Bronchial epithelial cell (primary cell): ENCODE measurements at places on chromosomes 11 and 22. TPM values are rescaled to one million over a fixed set of nuclear protein-coding genes. Genes with fewer than 3 reads are reported as not detected.

DNA sequence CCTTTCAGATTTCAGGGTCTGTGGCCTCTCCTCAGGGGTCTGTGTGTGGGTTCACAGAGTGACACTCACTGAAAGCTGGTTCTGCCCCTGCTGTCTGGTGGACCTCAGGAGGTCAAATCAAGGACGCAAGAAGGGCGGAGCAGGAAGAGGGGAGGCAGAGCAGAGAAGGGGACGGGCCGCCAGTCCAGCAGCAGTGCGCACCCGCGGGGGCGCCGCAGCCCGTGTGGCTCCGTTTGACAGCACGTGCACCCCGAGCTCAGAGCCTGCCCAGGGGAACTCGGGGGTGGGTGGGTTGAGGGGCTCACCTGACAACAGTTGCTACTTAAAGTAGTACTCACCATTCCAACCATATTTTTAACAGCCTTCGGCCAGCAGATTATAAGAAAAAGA is 71.4 kb upstream of the PITPNB start:
- no peak for DNase-seq

GRCh38 chr11:116173941-116174911 is 598.6 kb downstream of the BUD13 start:
- no peak for DNase-seq

- DNase-seq: peak; percentile 78
Measured at GRCh38 chr11:120807414-120808150, 216.3 kb upstream of the TBCEL start.

- DNase-seq: peak; percentile 56
Measured at GRCh38 chr11:30346068-30346688, 23.3 kb downstream of the ARL14EP start.

GRCh38 chr11:86372586-86372985 is 2.1 kb upstream of the CCDC81 start:
- peak; percentile 82 for DNase-seq

- no peak for DNase-seq
Measured at GRCh38 chr11:47179655-47179991, 2.9 kb upstream of the ARFGAP2 start.

DNA sequence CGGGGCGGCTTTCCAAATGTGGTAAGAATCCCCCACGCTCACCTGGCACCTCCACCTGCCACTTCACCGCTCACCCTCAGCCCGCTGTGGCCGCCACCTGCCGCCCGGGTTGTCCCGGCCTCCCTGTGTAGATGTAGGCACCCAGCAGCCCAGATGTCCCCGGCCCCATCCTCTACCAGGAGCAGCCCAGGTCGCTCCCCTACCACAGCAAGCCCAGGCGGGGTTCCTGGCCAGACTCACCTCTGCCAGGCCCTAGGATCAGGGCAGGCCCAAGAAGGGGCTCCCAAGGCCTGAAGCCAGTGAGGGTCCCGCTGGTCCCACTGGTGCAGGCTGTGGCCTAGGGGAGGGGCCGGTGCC is 27.4 kb downstream of the MOB2 start:
- no peak for DNase-seq

- DNase-seq: no peak
Measured at GRCh38 chr11:18193010-18193409, 20.4 kb downstream of the MRGPRX4 start.

DNA sequence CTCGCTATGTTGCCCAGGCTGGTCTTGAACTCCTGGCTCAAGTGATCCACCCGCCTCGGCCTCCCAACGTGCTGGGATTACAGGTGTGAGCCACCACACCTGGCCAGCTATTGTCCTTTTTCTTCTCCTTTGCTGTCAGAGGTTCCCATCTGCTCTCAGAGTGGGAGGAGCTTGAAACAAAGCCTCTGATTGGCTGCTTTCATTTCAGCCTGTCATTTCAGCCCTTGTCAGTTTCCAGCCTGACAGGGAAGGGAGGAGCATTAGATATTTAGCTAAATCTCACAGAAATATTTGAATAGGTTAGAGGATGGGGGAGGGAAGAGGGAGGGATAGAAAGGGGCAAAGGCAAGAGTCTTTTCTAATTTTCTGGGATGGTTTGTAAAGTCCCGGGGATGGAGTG is 8.7 kb downstream of the SLC22A6 start:
- DNase-seq: no peak

- DNase-seq: no peak
Measured at GRCh38 chr22:38415561-38416321, 39.3 kb downstream of the KCNJ4 start.

DNA sequence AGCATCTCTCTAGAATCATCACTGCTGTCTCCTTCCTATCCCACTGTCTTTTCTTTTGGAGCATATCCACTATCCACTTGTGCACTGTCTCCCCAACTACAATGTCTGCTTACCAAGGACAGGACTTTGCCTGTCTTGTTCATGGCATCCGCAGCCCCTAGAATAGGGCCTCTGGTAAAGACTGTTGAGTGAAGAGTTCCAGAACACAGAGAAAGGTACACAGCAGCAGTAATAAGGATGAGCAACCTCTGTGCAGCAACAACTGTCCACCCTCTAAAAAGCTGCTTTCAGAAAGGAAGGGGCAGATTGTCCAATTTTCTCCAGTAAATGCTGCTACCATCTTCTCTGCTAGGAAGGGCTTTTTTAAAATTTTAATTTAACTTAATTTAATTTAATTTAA is 25.5 kb upstream of the BIRC3 start:
- DNase-seq: no peak

DNA sequence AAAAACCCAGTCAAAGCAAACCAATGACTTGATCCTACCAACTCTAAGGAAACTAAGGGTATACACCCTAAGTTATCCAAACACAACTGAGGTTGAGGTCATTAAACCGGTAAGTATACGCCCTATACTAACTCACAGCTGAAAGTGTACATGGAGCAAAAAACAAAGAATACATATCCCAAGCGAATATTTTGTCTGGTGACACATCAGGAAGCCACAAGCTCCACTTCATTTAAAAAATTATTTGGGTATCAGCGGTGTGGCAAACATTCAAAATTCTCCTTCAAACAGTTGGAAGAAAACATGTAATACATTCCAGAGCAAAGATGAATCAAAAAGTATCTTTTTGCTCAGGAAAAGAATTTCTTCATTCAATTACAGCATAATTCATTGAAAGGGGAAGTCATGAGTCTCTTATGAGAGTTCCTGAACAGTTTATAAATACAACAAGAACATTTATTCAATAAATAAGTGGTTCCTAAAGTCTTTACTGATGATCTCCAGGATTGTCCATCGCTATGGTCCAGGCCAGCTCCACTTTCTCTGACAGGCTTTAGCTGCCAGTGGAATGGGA is 4.5 kb upstream of the JAML start:
- DNase-seq: no peak

- peak; percentile 14 for DNase-seq
Measured at GRCh38 chr11:134282121-134283045, 6.2 kb downstream of the GLB1L3 start.

DNA sequence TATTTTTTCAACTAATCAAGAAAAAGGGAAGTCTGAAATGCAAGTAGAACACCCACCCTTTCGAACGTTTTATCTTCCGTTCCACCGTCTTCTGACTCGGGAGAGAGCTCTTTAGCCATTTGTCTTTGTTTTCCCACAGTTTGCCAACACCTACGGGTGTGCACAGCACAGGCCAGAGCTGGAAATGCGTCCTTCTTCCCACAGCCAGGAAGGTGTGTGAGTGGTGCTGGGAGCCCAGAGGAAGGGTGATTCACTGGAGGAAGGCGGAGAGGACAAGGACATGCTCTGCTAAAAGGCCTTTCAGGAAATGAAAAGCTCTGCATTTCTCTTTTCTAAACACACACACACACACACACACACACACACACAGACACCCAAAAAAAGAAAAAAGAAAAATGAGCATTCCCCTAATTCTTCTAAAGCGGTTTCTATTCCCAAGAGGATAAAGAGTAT is 18.5 kb downstream of the ENDOD1 start:
- DNase-seq: peak; percentile 86

DNA sequence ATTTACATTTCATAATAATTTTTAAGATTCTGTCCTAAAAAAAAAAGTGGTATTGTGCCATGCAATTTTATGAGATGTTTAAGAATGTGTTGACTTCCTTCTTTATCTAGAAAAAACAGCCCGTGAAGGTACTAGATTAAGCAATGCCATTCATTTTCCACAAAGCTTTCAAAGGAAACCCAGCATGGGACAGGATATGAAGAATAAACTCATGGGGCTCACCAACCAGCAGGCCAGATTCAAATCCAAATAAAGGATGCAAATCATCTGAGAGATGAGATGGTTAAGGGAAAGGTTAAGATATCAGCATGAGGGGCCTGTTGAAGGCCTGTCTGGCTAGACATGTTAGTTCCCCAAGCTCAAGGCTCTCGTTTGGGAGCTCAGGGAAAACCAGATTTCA is 199.1 kb downstream of the SWAP70 start:
- DNase-seq: no peak

GRCh38 chr22:36405671-36406538 is 18.1 kb upstream of the MYH9 start:
- DNase-seq: peak; percentile 58

- DNase-seq: no peak
Measured at GRCh38 chr22:46065691-46066454, 84.5 kb upstream of the PPARA start.

GRCh38 chr22:20798218-20798617 is 24.3 kb downstream of the SERPIND1 start:
- DNase-seq: no peak

- DNase-seq: no peak
Measured at GRCh38 chr22:47250995-47251765, 488.7 kb downstream of the TBC1D22A start.

DNA sequence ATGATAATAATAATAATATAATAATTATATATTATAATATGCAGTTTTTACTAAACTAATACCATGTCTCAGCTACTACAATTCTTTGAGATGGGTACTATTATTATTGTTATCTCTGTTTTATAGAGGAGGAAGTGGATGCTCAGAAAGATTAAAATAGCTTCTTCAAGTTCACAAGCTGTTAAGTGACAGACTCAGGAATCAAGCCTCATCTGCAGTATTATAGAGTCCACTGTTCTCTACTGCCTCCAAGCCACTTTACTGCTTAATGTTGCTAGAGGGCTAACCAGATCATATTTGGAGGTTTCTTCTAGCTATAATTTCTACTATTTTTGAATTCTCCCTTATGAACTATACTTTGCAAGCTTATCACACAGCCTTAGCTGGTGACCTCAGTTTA is 62.7 kb downstream of the CSTPP1 start:
- no peak for DNase-seq

GRCh38 chr11:86021377-86021776 is 47.5 kb downstream of the PICALM start:
- DNase-seq: no peak

- DNase-seq: no peak
Measured at GRCh38 chr11:80173371-80174136, 732.7 kb upstream of the TENM4 start.

- no peak for DNase-seq
Measured at GRCh38 chr11:68601147-68601546, 83.2 kb upstream of the GAL start.

- no peak for DNase-seq
Measured at GRCh38 chr22:46910624-46911023, 148.2 kb downstream of the TBC1D22A start.

DNA sequence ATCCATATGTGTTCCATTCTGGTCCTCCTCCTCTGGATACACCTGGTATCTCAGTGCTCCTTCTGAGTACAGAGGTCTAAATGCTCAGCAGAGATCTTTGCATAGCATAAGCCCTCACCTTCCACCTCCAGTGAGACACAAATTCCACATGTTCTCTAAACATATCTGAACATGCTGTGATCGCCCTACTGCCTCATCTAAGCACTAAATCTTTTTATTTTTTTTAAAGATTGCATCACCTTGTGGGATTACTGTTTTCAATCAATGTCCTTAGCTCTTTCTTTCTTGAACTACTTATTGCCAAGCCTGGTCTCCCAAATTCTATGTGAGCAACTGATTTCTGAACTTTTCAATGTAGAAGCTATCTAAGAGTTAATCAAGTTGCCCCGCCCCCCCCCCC is 113.4 kb downstream of the TRPC6 start:
- peak; percentile 82 for DNase-seq

DNA sequence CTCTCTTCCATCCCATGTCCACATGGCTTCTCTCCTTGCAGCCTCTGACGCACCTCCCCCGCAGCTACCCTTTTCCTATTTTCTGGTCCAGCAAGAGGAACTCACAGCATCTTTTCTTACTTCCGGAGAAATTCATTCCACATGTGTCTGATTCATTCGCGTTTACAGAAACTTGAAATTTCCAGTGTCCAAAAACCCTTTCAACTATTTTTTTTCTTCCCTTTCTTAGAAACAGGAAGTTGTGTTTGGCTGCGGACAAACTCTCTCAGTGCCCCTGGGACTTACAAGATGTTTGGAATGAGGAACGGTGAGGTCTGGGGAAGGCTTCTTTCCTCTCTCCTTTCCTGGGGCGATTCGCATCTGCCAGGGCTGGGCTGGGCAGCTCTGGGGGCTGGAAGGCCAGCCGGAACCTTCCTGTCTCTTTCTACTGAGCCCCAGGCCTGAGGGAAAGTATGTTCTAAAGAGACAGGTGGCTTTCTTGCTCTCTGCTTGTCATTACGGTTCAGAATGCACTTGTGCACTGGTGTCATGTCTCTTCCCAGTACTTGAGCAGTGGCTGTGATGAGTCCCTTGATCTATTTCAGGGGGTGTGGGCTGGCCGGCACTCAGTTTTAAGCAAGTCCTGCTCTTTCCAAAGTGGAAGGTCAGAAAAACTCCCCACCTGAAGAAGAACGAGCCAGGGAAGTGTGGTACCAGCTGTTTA is 27.5 kb downstream of the ADAMTS8 start:
- peak; percentile 18 for DNase-seq

GRCh38 chr11:19703211-19703610 is 9.4 kb upstream of the NAV2 start:
- no peak for DNase-seq

- no peak for DNase-seq
Measured at GRCh38 chr22:23388517-23388890, 191.6 kb downstream of the IGLL1 start.

RIBC2 gene
- 0.26 TPM in 1 of 2 replicates, not detected in the other for total RNA-seq

TBX10 gene
- total RNA-seq: not detected in 2 replicates

PPP2R5B gene
- 8.2 and 14.3 TPM in 2 replicates for total RNA-seq

NLRP10 gene
- under 0.01 and 3.1 TPM in 2 replicates for total RNA-seq

TMEM132A gene
- total RNA-seq: 22.6 and 25.2 TPM in 2 replicates

ENTHD1 gene
- not detected in 2 replicates for total RNA-seq

TIMM10 gene
- total RNA-seq: 71.2 and 86.9 TPM in 2 replicates

PNPLA5 gene
- total RNA-seq: not detected in 2 replicates

CCDC87 gene
- under 0.01 TPM in 2 replicates for total RNA-seq

API5 gene
- total RNA-seq: 72.9 and 90.9 TPM in 2 replicates

PEX16 gene
- 47.1 and 59.0 TPM in 2 replicates for total RNA-seq

SMIM35 gene
- not detected in 2 replicates for total RNA-seq

C2CD2L gene
- total RNA-seq: 1.3 and 2.3 TPM in 2 replicates

MMP13 gene
- under 0.01 TPM in 1 of 2 replicates, not detected in the other for total RNA-seq

PATE2 gene
- not detected in 2 replicates for total RNA-seq

CEND1 gene
- total RNA-seq: not detected in 2 replicates

BACE1-AS gene
- total RNA-seq: 1.1 and 1.5 TPM in 2 replicates
